ENCODE measurements at places on chromosomes 12 and 14. TPM values are rescaled to one million over a fixed set of nuclear protein-coding genes. Genes with fewer than 3 reads are reported as not detected.

DNA sequence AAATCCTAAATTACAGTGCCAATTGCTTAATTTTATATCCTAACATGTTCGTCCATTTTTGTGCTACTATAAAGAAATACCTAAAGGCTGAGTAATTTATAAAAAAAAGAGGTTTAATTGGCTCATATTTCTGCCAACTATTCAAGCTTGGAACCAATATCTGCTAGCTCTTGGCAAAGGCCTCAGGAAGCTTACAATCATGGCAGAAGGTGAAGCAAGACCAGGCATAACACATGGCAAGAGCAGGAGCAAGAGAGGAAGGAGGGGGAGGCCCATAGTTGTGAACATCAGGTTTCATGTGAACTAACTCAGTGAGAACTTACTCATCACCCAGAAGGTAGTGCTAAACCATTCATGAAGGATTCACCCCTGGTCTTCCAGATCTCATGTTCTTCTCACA lies 494.3 kb downstream of the CCER1 start:
- H3K4me3 ChIP-seq: no peak overlapping the region
- no peaks in the 10 kb centered on the region for H3K27me3 ChIP-seq
- DNase-seq: no peak

DNA sequence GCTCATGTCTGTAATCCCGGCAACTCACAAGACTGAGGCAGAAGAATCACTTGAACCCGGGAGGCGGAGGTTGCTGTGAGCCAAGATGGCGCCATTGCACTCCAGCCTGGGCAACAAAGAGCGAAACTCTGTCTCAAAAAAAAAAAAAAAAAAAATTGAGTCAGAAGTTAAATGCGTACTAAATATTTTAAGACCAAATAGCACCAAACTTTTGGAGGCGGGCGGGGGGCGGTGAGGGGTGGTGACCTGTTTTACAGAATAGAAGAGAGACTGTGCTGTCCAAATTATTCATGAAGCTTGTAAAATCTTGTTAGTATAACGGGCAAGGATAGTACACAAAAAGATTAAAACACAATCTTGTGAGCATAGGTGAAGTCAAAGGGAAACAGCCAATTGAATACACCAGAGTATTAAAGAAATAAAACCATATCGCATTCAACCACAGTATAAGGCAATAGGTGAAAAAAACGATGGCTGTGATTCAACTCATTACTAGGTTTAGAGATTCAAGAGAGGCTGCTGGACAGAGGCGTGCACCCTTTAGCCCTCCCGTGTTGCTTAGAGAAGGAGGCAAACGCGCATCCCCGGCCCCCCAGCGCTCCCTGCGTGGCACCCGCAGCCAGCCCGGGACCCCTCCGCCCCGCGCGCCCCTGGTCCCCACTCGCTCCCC lies 571 bp downstream of the ZNF891 start:
- peaks cover 12% of the 10 kb centered on the region for H3K4me1 ChIP-seq
- no peaks in the 10 kb centered on the region for H3K27me3 ChIP-seq
- peak overlapping the region; percentile 84 for H3K27ac ChIP-seq
- H3K4me3 ChIP-seq: peak overlapping the region; percentile 87
- DNase-seq: peak; percentile 22

- peak; percentile 62 for DNase-seq
- H3K4me3 ChIP-seq: no peak overlapping the region
- H3K4me1 ChIP-seq: peaks cover 17% of the 10 kb centered on the region
- H3K27ac ChIP-seq: no peak overlapping the region
- no peaks in the 10 kb centered on the region for H3K36me3 ChIP-seq
Observed at GRCh38 chr14:51534610-51535011, 117.1 kb upstream of the FRMD6 start.

- H3K4me1 ChIP-seq: no peaks in the 10 kb centered on the region
- no peaks in the 10 kb centered on the region for H3K27me3 ChIP-seq
- H3K4me3 ChIP-seq: no peak overlapping the region
- peak; percentile 3 for DNase-seq
- H3K36me3 ChIP-seq: no peaks in the 10 kb centered on the region
Observed at GRCh38 chr12:8823565-8824300, 1.3 kb downstream of the A2ML1 start.

The NELL2 gene
- total RNA-seq: 3.6 TPM

The LGR5 gene
- 0.52 TPM for total RNA-seq

DNA sequence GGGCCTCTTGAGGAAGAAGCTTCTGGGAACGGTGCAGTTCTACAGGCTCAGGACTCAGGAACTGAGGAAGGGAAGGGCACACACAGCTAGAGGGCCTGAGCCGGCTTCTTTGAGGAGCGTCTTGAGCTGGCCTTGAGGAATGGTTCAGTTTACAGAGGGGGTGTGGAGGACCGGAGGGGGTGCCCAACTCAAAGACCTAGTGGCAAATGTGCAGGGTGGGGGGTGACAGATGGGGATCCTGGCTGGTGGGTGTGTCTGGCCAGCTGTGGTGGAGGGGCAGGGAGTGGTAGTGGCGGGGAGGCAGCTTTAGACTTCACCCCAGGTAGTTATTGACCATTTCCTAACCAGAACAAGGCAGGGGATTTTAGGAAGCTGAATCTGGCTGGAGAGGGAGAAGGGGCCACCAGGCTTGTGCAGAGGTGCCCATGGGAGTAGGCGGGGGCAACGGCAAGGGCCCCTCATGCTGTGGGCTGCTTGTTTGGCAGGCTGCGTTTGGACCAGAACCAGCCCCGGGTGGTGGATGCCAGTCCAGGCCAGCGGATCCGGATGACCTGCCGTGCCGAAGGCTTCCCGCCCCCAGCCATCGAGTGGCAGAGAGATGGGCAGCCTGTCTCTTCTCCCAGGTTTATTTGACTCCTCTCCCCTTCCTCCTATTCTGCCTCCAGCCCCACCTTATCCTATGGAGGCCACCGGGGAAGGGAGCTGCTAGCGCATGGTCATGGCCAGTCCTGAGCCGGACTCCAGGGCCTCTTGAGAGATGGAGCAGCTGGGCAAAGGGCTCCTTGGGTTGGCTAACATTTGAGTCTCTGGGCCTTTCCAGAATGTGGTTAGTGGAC lies 27.8 kb downstream of the PAPLN start:
- no peak for DNase-seq
- H3K4me3 ChIP-seq: no peak overlapping the region
- H3K27ac ChIP-seq: no peak overlapping the region
- H3K27me3 ChIP-seq: no peaks in the 10 kb centered on the region
- peaks cover 9% of the 10 kb centered on the region for H3K4me1 ChIP-seq

DNA sequence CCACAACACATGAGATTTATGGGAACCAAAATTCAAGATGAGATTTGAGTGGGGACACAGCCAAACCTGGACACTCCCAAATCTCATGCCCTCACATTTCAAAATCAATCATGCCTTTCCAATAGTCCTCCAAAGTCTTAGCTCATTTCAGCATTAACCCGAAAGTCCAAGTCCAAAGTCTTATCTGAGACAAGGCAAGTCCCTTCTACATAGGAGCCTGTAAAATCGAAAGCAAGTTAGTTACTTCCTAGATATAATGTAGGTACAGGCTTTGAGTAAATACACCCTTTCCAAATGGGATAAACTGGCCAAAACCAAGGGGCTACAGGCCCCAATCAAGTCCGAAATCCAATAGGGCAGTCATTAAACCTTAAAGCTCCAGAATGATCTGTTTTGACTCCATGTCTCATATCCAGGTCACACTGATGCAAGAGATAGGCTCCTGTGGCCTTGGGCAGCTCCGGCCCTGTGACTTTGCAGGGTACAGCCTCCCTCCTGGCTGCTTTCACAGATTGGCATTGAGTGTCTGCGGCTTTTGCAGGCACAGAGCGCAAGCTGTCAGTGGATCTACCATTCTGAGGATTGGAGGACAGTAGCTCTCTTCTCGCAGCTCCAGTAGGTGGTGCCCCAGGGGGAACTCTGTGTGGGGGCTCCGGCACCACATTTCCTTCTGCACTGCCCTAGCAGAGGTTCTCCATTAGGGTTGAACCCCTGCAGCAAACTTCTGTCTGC lies 60.1 kb downstream of the LRIG3 start:
- no peaks in the 10 kb centered on the region for H3K27me3 ChIP-seq
- no peak overlapping the region for H3K27ac ChIP-seq
- no peaks in the 10 kb centered on the region for H3K36me3 ChIP-seq
- H3K4me1 ChIP-seq: peaks cover 39% of the 10 kb centered on the region
- H3K4me3 ChIP-seq: no peak overlapping the region
- no peak for DNase-seq

Measured in body of pancreas (tissue), 4 donors.